HCEC 1CT (cell line): ENCODE measurements at places on chromosomes 5 and 9.

DNA sequence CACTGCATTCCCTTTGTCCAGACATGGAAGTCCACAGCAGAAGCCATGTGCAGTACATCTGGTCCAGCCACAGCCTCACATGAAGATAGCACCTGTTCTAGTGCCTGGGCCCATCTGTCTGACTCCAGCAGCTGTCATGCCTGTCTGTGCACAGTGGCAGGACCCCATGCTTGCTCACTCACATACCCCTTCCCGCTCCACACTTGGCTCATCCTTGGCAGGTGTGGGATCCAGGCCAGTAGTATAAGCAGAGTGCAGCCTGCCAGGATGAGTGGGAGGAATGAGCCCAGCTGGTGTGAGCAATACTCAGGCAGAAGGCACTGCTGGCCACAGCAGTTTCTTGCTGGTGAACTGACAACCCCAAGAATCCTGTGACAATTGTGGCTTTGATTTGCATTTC lies 168.0 kb downstream of the PRDM9 start:
- DNase-seq = no peak

DNA sequence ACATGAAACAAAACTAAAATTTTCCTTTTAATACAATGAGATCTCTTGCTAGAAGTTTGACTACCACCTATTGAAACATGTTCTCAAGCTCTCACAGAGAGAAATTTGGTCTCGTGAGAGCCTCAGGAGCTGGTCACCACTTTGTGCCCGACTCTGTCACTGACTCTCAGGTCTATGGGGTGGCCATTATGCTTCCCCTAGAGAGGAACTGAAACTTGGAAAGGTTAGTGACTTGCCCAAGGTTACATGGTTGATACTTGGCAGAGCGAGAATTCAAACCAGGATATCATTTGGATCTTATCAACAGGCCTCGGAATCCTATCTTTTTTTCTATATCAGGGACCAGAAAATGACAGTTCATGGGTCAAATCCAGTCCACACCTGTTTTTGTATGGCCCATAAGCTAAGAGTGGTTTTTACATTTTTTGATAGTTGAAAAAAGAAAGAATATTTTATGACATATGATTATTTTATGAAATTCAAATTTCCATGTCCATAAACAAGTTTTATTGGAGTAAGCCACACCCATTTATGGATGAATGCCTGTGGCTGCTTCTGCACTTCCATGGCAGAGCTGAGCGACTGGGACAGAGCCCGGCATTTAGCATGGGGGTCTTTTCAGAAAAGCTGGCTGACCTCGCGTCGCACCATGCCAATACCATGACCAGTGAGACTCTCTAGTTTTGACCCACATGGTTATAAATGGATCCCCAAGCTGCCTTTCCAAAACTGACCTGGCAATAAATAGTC lies 44.8 kb upstream of the EQTN start:
- no peak for DNase-seq

DNA sequence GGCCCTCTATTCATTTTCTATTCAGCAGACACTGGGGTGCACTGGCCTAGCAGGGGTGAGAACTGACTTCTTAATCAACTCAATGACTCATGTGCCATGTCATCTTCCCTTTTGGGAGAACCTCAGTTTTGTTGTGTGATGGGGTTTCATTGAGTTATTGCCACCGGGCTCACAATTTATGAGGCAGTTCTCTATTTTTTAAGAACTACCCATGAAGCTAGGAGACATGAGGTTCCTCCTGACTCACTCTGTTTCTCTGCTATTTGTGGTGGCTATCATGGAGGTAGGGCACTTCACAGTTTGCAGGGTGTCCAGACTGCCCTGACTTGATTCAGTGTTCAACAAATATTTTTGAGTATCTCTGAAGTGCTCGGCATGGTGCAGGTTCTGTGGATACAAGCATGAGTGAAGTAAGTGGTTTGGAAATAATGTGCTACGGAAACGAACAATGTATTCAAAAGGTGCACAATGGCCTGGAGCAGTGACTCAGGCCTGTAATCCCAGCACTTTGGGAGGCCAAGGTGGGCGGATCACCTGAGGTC lies 39.3 kb downstream of the SPARC start:
- DNase-seq = no peak

- peak; percentile 52 for DNase-seq
Observed at GRCh38 chr5:53298841-53299240, 181.6 kb upstream of the FST start.

- no peak for DNase-seq
Observed at GRCh38 chr5:159034083-159034824, 65.5 kb downstream of the EBF1 start.

GRCh38 chr5:117455236-117456233 lies 880.9 kb upstream of the SEMA6A start:
- no peak for DNase-seq

GRCh38 chr5:152124409-152125041 lies 199.9 kb upstream of the GLRA1 start:
- no peak for DNase-seq

DNA sequence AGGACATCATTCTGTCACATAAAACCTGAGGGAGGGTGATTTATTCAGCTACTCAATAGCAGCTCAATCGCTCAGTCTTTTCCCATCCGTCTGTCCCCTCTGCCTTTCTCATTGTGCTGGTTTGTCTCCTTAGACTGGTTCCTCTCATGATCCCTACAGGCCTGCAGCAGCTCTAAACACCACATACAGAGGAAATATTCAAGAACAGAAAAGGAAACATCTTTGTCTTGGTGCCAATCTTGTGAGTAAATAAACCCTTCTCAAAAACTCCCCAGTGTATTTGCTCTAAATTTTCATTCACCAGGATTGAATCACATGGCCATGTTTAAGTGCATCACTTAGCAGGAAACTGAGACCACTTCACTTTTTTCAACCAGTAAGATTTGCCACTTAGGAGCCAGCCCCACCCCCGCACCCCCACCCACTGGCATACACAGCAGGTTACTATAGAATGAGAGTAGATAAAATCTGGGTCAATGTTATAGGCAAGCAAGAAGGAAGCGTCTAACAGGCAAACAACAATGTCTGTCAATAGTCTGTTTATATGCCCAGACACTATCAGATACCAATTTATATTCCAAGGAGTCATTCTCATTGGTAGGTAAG lies 895.5 kb upstream of the DMAC1 start:
- no peak for DNase-seq

- no peak for DNase-seq
Observed at GRCh38 chr5:55907927-55908326, 56.8 kb downstream of the IL31RA start.

- DNase-seq = no peak
Observed at GRCh38 chr9:100640447-100641050, 62.7 kb downstream of the CAVIN4 start.

DNA sequence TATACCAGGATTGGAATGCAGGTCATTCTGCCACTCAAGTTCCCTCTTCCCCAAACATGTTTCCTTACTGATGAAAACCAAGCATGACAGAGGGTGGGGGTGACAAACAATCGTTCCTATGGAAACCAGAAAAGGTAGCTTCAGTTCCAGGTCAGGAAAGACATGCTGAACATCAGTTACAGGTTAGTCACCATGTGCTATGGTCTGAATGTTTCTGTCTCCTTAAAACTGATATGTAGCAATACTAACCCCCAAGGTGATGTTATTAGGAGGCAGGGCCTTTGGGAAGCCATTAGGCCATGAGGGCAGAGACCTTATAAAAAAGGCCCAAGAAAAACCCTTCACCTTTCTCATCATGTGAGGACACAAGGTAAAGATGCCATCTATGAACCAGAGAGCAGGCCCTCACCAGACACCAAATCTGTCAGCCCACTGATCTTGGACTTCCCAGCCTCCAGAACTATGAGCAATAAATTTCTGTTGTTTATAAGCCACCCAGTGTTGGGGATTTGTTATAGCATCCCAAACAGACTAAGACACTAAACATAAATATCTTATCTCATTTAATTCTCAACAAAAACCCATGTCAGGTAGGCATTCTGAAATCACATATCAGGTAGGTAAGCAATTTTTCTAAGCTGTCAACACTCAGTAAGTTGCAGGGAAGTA lies 15.7 kb upstream of the SH3RF2 start:
- DNase-seq = no peak

DNA sequence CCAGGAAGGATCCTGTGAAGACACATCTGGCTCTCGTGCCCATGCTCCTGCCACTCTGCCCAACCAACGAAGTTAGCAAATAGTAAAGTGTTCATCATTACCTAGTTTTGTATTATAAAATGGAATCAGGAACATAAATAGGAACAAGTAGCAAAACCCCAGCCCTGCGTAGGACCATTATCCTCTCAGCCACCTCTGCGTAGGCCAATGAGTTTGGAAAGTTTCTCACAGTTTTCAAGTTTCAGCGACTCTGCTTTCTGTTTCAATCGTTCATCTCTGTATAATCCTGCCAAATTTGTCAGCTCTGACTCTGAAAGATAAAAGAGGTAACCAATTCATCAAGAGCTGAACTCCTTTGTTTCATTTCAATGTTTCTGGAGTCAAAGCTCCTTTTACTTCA lies 10.1 kb upstream of the SPATA24 start:
- no peak for DNase-seq

DNA sequence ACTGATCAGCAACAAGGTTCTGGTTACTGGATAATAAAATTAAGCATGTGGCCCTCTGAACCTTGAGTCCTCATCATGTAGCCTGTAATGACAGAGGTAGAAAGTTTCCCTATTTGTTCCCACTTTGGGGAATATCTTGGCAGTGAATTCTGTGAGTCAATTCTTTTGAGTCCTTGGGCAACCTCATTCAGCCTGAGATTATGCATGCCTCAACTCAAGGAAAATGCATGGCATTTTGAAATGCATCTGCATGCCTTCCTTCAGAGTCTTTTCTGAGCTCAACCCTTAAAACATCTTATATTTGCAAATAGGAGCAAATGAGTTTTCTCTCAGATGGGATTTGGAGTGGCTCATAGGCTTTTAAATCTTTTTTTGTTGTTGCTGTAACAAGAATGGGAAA lies 218.1 kb upstream of the CD180 start:
- DNase-seq = peak; percentile 45

DNA sequence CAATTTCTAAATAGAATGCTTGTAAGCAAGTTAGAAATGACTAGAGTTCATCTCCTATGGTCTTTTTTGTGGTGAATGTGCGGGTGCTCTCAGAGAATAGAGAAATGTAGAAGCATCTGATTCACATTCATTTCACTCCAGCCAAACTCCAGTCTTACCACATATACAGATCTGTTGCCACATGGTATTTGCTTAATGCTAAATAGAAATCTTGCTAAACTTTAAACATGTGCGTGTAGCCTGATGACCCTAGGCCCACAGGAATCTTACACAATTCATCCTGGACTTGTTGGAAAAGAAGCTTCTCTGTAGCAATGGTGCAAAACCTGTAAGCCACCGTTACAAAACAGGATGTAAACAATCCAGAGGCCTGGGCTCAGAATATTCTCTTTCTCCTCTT lies 135.2 kb downstream of the PCSK1 start:
- DNase-seq = peak; percentile 99

- no peak for DNase-seq
Observed at GRCh38 chr9:116899337-116900006, 212.4 kb downstream of the TRIM32 start.

DNA sequence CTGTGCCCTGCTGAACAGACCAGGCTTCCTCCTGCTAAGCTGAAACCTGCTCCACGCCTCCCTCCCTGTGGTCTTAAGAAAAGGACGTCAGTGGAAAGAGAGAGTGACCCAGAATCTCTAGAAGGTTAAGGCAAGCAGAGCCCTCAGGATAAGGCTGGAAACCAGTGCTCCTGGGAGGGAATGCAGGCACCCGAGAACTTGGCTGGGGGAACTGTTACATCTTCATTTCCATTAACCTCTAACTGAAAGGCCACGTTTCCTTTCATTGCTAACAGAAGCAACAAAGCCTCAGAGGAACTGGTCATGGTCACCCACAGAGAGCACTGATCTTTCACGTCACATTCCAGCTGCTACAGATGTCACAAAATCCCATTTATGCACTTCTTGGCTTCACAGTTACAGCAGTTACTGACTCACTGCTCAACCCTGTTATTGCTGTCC lies 26.1 kb upstream of the AKNA start:
- no peak for DNase-seq

- peak; percentile 48 for DNase-seq
Observed at GRCh38 chr5:110853267-110853666, 114.5 kb downstream of the SLC25A46 start.

GRCh38 chr5:53575101-53575500 lies 14.7 kb downstream of the NDUFS4 start:
- DNase-seq = no peak

DNA sequence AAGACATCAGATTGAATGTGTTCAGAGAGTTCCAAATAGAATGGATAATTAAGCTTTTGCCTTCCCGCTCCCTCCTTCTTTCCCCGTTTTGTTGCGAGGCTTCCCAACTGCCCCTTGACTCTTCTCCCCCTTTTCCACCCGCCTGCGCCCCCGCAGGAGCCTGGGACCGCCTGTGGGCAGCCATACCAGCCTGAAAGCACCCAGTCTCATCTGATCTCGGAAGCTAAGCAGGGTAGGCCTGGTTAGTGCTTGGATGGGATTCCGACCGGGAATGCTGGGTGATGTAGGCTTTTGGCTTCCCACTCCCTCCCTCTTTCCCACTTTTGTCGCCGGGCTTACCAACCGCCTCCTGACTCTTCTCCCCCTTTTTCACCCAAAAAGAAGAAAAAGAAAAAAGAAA lies 6.8 kb upstream of the HSD17B4 start:
- DNase-seq = no peak

DNA sequence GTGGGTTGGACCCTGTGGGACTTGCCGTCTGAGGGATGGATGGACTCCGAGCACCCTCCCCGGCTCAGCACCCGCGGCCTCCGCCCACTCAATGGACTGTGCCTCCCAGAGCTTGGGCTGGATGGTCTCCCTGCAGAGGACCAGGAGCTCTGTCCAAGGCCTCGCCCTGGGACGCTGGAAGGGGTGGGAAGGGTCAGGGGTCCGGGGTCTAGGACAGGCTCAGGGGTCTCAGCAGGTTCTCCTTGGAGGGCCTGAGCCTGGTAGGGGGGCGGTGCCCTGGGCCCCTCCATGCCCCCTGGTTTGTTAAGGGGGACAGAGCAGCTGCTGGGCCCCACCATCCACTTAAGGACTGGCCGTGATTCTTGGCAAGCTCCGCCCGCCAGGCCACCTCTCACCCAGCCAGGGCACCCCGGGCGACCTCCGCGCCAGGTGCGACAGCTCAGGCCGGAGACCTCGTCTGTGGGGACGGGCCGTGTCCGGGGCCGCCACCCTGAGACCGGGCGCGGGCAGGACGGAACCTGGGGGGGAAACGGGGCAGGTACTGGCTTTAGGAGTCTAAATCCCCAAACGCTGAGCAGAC lies 29.2 kb downstream of the EXOC3 start:
- DNase-seq = no peak

DNA sequence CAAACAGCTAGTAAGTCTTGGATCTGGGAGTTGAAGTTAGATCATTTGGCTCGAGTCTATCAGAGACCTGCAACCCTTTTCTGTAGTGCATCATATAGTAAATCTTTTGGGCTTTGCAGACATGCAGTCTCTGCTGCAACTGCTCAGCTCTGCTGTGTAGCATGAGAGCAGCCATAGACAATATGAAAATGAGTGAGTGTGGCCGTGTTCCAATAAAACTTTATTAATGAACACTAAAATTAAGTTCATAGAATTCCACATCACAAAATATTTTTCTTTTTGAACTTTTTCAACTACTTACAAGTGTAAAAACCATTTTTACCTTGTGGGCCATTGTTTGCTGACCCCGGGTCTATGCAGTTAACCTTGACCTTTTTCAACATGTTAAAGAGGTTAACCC lies 35.2 kb downstream of the ROPN1L start:
- no peak for DNase-seq

- no peak for DNase-seq
Observed at GRCh38 chr5:3004361-3005080, 253.0 kb upstream of the IRX2 start.

GRCh38 chr5:82386576-82386975 lies 108.4 kb upstream of the RPS23 start:
- DNase-seq = no peak
